ENCODE measurements at places on chromosomes 1 and 21.

DNA sequence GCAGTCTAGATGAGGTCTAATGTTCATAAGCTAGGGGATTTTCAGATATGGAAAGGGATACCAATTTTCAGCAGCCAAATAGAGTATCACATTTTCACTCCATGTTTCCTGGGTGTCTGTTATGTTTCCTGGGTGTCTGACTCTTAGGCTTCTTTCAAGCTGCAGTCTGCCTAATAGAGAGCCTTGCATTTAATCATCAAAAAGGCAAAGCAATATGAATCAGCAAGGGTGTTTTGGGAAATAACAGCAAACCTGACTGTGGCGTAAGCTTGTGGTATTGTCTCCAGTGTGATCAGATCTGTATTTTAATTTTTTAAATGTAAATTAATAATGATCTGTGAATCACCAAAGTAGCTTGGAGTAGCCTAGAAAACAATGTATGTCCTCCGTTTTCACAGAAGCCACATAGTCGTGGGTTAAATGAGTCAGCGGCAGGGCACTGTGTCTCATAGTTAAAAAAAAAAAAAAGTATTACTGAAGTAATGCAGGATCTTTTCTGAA, 10.4 kb downstream of the LGALS8 start:
- no peak for DNase-seq

DNA sequence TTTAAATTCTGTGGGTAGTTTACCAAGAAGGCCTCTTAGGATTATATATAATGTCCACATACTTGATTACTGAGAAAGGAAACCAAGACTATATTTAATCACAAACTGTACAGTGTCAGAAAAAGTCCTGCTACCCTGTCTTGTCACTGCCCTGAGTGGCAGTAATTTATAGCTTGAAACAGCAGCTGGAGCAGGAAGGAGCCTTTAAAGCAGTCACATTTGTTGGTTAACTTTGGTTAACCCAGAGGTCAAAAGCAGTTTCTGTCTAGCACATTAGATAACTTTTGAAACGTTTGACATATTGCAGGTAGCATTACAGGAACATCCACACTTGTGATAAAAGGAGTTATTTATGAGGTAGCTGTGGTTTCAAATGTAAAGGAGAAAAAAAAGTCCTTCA, 161.7 kb downstream of the ROR1 start:
- DNase-seq, result no peak

- no peak for DNase-seq
Measured at GRCh38 chr1:64765826-64766225, 21.0 kb downstream of the RAVER2 start.

DNA sequence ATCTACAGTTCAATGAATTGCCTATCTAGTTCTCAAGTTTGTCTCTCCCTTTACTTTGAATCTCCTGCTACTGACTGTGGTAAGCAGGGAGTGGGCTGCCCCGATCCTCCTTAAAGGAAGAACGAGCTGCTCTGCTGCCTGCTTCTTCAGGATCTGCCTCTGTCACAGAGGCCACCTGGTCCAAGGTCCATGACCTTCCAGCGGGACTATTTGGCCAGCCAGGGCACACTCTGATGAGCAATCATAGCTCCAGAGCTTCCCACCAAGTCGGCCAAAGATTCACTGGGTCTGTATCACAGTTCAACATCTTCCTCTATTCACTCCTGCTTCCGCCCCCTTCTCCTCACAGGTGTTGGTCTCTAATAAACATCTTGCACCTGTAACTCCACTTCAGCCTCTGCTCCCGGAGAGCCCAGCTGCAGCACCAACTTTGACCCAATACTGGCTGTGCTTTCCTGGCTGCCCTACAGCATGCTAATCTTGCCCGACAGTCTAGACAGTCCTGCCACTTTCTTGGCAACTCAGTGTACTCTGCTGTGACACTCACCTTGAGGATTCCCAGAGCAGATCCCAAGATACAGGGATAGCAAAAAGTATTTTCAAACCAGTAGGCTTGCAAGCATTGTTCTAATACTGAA, 16.9 kb upstream of the MAP10 start:
- DNase-seq, result no peak

- DNase-seq, result no peak
Measured at GRCh38 chr1:98989556-98989907, 15.1 kb downstream of the PLPPR5 start.

DNA sequence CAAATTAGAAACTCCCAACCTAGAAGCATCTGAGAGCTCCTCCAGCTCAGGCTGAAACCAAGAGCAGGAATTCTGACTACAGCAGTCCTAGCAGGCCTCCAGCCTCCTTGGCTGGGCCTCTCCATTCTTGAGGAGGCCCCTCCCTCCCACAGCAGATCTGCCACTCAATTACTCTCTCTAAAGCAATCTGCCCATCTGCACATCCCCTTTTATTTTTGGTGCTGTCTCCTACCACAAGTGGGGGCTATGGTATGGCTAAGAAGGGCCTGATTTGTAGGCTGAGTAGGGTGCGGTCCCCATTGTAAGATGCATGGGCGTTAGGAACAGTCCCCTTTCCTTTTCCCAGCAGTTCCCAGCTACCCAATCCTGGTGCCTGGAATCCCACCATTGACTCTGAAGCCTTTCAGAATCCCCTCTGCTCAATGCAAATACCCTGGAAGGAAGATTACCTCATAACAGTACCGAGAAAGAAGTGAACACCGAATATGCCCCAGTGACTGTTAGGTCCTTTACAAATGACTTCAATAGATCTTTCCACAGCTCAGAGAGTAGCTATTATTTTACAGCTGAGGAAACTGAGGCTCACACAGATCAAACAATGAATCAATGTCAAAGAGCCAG, 11.6 kb upstream of the TTC39A start:
- no peak for DNase-seq

GRCh38 chr1:7975212-7975865, 13.8 kb downstream of the PARK7 start:
- peak; percentile 92 for DNase-seq

GRCh38 chr21:46199436-46200373, 15.4 kb upstream of the SPATC1L start:
- DNase-seq, result no peak

DNA sequence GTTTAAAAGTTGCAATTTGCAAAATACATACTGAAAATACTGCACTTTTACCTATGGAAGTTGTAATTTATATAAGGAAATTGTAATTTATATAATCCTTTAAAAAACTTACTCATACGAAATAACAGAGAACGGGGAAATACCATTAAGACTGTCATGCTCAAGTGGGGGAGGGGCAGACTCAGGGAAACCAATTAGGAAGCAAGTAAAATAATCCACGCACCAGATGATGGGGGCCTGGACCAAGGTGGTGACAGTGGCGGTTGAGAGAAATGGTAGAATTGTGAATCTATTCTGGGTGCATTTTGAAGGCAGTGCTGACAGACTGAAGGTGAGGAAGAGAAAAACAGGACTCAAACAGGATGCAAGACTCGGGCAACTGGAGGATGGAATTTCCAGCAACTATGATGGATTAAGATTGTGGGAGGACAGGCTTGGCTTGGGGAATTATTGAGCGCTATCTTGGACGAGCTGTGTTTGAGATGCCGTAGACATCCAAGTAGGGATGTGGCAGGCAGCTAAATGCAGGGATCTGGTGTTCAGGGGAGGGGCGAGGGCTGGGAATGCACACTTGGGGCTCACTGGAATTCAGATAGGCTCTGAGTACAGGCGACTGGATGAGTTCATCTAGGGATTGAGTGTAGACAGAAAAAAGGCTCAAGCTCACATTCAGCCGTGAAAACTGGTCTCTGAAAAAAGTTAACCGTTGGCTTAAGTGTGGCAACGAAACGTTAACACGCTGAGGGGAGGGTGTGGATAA, 977 bp downstream of the LCA5L start:
- DNase-seq, result peak; percentile 51

GRCh38 chr1:183932412-183932811, 105.1 kb downstream of the COLGALT2 start:
- no peak for DNase-seq

- peak; percentile 34 for DNase-seq
Measured at GRCh38 chr1:25727635-25728286, 72.2 kb upstream of the SELENON start.

DNA sequence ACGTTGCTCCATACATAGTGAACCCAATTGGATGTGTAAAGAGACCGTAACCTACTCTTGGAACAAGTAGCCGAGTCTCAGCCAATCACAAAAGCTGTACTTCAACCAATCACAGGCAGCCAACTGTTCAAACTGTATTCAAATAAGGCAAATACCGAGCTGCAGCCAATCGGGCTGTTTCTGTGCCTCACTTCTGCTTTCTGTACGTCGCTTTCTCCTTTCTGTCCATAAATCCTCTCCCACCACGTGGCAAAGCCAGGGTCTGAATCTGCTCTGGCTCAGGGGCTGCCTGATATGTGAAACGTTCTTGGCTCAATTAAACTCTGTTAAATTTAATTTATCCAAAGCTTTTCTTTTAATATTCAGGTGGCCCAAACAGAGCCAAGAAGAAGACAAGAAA, 210.3 kb downstream of the URB2 start:
- DNase-seq, result no peak

GRCh38 chr1:75668813-75669212, 55.7 kb upstream of the ACADM start:
- DNase-seq, result no peak

- peak; percentile 95 for DNase-seq
Measured at GRCh38 chr1:153946622-153947241, at the start of gene DENND4B. DENND4B (minus strand) TSS chr1:153946718; CDS start chr1:153944374, 2,344 bp downstream.

DNA sequence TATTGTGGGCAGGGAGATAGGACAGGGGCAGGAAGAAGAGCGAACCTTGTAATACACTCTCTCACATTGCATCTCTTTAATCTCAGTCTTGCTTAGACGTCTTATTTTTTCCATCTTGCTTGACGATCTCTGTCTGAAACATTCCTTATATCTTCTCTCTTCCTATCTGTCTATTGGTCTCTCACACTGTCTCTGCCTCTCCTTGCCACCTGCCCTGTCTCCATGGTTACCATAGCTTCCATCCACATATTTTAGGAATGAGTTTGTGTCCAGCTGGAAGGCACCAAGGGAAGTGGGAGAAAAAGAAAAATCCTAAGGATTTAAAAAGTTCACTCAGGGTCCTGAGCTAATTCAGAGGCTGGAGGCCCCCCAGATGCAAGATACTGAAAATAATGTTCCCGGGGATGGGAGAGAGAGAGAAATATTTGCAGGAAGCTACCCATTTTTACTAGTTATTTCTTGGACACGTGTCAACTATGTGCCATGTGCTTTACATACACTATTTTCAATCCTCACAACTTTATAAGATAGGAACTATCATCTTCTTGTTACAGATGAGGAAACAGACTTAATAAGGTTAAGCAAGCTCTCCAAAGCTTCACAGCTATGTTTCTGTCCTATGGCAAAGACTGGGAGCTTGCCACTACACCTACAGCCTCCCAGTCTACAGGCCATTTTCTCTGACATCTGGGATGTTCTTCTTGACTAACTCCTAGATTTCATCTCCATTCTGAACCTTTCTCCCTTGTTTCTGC, 933 bp downstream of the ANKRD34A start:
- no peak for DNase-seq

DNA sequence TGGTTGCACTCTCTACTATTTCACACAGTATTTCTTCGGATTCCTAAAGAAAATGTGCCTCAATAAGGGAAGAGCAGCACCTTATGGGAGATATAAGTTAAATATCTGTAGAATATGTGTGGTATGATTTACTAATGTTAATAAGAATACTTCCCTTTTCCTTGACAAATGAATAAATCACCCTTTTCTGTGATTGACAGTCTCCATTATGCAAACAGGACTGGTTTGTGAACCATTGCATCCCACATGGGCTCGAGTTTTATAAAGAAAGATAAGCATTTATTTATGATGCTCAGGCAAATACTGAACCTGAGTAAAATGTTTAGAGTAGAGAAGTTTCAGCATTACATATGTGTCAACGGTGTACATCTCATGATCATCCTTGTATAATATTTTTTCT, 587.7 kb upstream of the BRINP3 start:
- no peak for DNase-seq

- DNase-seq, result no peak
Measured at GRCh38 chr21:14688412-14688811, 142.3 kb upstream of the SAMSN1 start.

DNA sequence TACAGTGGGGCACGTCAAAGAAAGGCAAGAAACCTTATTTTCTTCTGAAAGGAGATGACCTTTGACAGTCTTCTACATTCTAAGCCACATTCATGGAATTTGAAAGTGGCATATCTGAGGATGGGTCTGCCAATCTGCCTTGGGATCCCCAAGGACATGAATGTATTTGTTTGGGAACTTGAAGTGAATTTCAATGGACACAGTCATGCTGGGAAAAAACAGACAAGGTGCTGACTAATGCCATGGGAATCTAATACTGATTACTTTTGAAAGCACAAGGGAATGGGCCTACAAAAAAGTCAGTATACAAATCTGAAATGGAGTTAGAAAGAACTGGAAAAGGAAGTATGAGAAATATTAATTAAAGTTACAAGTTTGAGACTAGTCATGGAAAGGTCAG, 128.8 kb downstream of the KCNJ6 start:
- no peak for DNase-seq

DNA sequence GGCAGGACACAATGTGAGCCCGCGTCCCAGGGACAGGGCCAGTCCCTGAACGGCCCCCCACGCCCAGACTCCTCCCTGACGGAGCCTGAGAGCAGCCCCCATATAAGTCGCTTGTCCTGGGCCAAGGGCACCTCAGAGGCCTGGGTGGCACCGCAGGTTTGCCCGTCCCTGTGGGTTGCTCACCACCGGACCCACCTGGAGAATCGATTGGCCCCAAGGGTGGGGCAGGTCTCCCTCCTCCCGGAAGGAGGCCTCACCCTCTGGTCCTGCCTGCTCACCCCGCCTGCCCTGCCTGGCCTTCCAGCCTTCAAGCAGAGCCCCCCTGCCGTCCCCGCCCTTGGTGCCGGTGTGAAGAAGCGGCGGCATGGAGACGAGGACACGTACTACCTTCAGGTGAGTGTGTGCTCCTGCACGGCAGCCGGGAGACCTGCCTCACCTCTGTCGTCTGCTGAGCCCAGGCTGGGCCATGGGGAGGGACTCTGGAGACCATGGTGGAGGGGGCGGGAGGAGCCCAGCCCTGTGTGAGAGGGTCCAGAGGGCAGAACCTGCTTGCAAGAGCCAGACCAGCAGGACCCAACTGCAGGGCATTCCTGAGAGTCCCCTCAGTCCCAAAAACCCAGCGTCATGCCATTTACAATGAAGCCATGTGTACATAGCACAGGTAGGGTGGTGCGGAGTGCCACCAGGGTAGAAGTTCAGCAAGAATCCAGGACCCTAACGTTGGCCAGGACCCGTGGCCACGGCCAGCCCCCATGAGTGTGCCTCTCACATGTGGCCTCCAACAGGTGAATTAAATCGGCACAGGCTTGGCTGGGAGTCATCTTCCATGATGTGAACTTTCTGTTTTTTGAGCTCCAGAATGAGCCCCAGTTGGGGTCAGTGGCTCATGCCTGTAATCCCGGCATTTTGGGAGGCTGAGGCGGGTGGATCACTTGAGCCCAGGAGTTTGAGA, 24.1 kb upstream of the CCDC27 start:
- no peak for DNase-seq

DNA sequence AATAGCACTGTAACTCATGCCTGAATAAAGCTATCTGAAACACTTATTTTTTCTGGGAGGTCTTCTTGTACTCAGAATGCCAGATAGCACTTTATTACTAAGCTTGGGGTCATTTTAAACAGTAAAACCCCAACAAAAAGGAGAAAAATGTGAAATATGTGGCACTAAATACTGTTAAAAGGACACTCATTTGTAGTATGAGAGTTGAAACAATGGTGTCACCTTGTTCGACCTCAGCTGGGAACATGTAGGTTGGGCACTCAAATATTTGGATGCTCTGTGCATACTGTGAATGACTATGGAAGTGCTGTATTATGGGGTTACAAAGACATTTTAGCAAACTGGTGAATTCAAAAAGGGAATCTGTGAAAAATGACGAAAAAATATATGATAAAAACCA, 53.9 kb downstream of the SELENOF start:
- DNase-seq, result peak; percentile 29
